CD4-positive, alpha-beta T cell treated with Interleukin-17A for 1 hour (primary cell): ENCODE measurements at places on chromosomes 5 and 9.

DNA sequence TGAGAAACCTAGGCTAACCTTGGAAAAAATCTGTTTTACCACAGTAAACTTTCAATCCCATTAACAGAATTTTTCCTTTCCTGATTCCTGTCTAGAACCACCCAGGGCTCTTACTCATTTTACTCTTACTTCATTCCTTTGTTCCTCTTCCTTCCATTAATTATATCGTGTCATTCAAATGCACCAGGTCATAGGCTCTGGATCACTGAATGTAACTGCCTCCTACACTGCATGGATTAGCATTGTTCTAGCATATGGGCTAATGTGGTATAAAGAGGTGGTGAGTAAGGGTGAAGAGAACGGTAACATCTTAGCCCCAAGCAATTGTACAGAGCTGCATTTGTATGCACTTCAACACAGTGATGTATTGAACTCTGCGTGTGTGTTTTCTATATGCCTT lies 49.5 kb upstream of the SPINK5 start:
- no peak for DNase-seq

GRCh38 chr5:9058161-9058560 lies 487.7 kb downstream of the SEMA5A start:
- DNase-seq = no peak

DNA sequence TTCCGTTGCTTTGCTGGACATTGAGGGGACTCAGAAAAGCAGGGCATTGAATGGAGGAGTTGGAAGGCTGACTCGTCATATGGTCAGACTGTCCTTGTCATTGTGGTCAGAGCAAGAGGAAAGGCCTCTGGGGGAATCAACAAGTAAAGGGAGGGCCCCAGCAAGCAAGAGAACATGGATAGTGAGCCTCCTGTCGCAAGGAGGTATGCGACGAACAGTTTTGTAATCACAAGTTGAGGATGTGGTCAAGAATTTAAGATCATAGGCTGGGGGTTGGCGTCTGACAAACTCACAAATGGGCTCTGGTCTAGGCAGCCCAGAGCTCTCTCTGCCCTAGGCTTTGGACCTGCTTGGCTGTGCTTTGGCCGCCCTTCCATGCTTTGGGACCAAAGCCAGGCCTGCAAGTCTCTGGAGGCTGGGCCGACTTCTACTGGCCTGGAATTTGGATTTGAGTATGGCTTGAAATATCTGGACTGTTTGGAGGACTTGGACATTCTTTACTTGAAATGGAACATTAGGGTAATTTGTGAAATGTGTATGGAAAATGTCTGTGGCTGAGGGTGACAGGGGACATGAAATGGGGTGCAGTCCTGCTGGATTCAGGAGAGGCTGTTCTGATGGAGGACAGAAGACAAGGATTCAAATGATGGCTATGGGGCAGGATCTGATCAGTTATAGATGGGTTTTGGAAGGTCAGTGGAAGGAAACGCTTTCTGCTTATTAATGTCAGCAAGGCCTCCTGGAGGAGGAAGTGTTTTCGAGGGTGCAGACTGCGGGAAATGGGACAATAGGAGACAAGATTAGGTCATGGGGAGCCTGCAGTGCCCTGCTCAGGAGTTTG lies 19.2 kb upstream of the NDST1 start:
- DNase-seq = no peak

DNA sequence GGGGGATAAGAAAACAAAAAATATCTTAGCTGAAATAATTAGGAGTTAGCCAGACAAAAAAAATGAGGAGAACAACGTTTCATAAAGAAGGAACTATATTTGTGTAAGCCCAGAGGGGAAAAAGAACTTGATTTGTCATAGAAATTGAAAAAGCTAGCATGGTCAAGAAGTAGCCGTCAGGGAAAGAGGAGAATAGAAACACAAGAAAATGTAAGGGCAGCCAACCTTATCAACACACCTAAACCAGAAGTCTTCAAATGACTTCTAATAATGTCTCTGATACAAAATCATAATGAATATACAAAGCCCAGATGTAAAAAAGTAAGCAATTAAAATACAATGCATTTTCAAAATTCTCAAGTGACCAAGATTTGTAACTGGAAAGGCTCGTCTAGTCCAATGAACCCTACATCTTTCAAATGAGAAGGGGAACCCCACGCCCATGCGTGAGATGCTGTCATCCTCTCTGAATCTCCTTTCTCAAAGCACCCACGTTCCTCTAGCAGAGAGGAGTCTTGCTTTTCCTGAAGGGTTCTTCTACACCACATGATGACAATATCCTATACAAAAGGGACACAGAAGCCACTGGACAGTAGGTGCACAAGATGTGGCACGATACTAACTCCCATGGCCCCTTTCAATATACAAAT lies 103.7 kb downstream of the ARL15 start:
- DNase-seq = no peak

DNA sequence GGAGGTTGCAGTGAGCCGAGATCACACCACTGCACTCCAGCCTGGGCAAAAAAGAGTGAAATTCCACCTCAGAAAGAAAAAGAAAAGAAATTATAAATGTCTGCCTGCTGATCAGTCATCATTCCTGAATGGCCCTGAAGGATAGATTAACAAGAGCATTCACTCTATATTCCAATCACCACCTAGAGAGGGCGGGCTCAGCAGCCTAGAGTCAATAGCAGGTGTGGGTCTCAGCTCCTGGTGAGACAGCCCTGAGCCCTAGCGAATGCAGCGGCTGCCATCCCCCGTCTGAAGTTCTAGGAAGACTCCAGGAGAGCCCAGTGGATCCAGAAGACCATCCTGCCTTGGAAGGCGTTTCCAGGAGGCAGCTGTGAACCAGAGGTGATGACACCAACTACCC lies 12.0 kb downstream of the FBP1 start:
- no peak for DNase-seq

GRCh38 chr5:1763548-1763911 lies 36.1 kb downstream of the MRPL36 start:
- peak; percentile 51 for DNase-seq

- DNase-seq = no peak
These were observed 6.5 kb upstream of the MAT2B start for GRCh38 chr5:163498886-163499285.

GRCh38 chr5:142601432-142601831 lies 84.5 kb downstream of the FGF1 start:
- DNase-seq = no peak

DNA sequence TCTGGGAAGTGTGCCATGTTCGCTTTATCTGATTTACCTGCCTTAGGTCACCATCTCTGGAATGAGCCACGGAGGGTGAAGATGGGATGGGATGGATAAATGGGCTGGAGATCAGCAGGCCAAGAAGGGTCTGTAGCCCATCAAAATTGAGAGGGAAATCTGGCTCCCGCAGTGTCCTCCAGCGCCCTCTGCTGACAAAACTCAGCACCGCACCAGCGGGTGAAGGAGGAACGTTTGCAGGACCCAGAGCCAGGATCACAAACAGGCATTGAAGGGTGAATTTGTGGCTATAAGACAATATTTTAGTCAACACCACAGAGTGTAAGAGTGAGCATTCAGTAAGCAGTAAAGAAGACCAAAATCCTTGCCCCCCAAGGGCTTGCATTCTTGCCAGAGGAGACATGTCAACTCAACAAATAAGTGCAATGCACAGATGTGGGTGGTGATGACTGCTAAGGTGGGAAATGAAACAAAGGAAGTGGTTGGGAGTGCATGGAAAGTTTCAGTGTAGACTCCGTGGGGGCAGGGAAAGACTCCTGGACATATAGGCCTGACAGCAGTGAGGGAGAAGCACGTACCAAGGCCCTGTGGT lies 124.4 kb downstream of the TENT4A start:
- DNase-seq = no peak

- DNase-seq = no peak
These were observed 155.3 kb downstream of the MACROH2A1 start for GRCh38 chr5:135243556-135244285.

GRCh38 chr9:112087506-112087905 lies 87.6 kb downstream of the SUSD1 start:
- DNase-seq = no peak
